ENCODE measurements at places on chromosomes 4 and X.

GRCh38 chr4:83237591-83237990 lies 47.0 kb downstream of the COQ2 start:
- DNase-seq = no peak

- no peak for DNase-seq
Measured at GRCh38 chr4:174707902-174708301, 121.1 kb downstream of the GLRA3 start.

DNA sequence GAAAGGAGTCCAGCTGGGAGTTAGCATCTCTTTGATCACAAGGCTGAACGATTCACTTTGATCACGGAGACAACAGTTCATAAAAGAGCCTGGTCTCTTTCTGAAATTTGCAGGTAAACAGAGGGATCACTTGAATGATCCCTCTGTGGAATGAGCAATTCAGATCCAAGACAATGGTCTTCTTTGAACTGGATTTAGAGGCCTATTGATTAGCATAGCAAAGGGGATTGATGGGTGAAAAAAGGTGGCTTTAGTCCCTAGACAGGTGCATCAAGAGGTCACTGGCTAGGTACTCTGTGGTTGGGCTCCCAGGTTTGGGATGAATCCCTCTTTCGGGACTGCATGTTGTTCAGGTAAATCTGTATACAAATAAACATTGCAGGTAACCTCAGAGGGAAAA lies 223.8 kb upstream of the TAPT1 start:
- DNase-seq = no peak

DNA sequence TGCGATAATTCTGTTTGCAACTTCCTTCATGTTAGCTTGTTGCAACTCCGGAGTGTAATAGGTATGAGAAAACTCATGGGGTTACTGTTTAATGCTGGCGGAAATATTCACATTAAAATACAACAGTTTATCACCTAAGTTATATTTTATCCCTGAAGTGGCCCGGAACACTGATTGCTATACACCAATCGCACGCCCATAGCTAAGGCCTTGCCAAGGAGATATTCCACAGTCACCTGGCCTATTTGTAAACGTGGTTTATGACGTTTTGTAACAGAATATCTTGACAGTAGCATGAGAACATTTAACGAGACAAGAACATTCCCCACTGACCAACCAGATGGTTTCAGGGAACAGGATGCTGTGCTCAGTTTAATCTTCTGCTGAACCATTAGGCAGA lies 23.2 kb upstream of the FAM90A26 start:
- DNase-seq = no peak

DNA sequence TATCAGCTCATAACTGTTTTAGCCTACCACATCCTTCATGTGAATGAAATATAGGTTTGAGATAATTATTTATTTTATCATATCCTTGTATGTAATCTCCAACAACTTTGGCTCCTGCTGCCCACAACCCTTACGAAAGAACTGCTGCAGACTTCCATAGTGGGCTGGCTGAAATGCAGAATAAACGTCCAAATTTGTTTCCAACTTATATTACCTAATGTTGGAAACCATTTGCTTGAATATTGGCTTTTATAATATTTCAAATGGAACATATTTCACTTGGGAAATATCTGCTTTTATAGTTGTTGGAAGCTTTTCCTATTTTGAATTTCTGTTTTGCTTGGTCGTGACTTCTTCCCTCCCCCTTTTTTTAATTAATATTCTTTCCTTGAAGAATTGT lies 45.0 kb upstream of the ITM2A start:
- DNase-seq = no peak

- no peak for DNase-seq
Measured at GRCh38 chr4:140069066-140069465, 84.9 kb downstream of the MAML3 start.

DNA sequence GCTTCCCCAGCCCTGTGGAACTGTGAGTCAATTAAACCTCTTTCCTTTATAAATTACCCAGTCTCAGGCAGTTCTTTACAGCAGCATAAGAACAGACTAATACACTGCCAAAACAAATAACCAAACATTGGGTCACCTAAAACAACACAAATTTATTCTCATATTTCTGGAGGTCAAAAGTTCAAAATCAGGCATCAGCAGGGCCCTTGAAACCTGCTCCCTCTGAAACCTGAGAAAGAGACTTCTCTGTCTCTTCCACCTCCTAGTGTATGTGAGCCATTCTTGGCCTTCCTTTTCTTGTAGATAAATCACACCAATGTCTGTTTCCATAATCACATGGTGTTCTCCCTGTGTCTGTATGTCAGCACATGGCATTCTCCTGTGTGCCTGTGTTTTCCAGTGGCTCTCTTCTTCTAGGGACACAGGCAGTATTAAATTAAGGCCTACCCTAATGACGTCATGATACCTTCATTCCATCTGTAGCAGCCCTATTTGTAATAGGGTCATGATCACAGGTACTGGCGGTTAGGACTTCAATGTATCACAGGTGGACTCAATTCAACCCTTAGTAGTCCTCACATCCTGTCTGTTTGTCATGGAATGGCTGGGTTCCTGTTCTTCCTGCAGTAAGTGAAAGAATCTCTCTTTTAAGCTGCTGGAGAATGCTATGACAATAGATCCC lies 147.3 kb upstream of the CLNK start:
- no peak for DNase-seq

DNA sequence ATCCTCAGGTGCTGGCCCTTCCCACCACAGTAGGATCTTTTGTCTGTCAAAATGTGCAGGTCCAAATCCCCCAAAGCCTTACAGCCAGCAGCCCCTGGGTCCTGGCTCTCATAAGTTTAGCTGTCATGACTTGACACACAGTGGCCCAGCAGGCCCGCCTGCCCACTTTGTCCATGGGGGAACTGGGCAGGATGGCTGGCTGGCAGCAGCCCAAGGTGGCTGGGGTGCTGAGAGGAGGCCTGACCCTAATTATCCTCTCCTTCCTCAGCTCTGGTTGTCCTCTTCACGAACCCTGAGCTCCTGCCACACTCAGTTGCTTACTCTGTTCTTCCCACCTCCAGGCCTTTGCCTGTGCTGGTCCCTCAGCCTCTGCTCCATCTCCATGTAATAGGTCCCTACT lies 46.4 kb upstream of the PJA1 start:
- DNase-seq = no peak

DNA sequence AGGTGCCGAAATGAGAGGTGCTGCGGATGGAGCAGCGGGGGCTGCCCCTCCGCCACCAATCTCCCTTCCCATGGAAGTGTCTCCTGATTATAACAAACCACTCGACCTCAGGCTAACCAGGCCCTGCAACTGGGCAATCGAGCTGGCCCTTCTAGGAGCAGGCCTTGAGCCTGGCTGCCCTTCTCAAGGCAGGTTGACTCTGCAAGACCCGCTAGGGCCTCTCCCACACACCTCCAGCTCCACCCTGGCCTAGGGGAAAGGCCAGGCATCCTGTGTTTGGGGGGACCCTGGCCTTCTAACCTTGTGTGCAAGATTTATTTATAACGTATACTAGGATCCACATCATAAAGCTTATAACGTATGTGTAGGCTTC lies 3.7 kb upstream of the BCOR start:
- peak; percentile 39 for DNase-seq

DNA sequence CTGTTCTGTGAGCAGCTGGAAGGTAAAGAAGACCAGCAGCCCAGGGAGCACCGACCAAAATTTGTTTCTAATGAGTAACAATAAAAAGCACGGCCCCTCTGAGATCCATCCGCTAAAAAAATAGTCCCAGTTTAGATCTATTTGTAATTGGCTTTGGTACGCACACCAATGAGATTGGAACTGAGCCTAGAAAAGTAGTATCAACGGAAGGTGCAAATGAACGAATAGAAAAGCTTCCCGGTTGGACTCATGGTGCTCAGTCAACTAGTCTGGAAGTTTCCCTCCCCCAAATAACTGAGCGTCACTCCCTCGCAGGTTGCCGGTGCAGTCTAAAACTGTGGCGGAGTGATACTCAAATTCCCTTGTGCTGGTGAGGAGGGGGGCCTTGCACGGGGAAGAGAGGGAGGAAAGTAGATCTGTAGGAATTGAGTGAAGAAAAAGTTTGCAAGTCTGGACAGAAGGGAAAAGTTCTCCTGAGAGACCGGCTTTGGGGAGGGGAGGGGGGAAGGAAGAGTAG lies at the start of gene COL4A5:
Gene COL4A5 (plus strand): TSS at position 413 of the 517 bp plus-strand sequence. CDS start 288 bp downstream, outside the sequence.
- peak; percentile 78 for DNase-seq

GRCh38 chr4:91963486-91963885 lies 340.3 kb upstream of the GRID2 start:
- no peak for DNase-seq

GRCh38 chrX:109036624-109037023 lies 300.3 kb upstream of the IRS4 start:
- DNase-seq = no peak

DNA sequence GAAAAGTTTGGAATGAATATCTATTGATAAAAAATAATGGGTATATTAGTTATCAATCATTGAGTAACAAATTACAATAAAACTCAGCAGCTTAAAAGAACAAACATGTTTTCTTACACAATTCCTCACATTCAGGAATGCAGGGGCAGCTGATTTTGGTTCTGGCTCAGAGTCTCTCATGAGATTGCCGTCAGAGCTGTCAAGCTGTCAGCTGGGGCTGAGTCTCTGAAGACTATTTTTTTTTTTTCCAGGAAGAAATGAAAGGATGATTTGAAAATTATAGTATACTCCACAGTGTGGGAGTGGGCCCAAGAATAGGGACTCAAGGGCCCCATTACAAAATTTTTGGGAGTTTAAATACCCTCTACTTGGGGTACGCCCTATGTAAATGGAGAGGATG lies 219.1 kb downstream of the GC start:
- no peak for DNase-seq

- DNase-seq = no peak
Measured at GRCh38 chr4:55854129-55854528, 681 bp downstream of the EXOC1 start.

DNA sequence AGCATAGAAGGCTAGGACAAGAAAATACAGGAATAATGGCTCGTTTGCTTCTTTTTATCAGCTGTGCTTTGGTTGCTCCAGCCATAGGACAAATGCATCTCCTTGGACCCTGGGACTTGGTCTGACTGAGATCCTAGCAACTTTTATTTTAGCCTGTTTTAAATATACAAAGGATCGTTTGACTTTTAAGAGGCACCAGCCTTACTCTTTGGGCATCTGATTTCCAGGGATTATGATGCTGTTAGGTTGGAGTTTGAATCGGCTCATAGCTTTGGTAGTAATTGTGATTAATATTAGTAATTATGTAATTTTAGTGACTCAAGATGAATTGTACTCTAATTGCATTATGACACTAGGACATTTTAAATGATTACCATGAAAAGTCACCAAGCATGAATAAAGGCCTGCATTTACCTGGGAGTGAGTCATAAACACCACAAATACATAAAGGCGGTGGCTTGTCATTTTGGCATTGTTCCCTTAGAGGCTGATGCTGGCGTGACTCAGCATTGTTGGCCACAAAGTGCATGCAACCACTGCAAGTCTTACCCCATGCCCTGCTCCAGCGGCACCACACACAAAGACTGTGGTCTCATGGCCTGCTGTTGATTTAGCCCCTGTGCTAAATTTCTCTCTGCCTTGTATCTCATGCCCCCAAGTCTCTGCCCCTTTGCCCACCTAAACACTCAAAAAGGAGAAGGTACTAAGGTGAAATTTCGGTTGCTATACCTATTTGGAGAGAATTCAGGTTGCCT lies 12.4 kb downstream of the GPAT3 start:
- DNase-seq = no peak

GRCh38 chrX:109873574-109873973 lies 129.3 kb upstream of the TMEM164 start:
- no peak for DNase-seq

DNA sequence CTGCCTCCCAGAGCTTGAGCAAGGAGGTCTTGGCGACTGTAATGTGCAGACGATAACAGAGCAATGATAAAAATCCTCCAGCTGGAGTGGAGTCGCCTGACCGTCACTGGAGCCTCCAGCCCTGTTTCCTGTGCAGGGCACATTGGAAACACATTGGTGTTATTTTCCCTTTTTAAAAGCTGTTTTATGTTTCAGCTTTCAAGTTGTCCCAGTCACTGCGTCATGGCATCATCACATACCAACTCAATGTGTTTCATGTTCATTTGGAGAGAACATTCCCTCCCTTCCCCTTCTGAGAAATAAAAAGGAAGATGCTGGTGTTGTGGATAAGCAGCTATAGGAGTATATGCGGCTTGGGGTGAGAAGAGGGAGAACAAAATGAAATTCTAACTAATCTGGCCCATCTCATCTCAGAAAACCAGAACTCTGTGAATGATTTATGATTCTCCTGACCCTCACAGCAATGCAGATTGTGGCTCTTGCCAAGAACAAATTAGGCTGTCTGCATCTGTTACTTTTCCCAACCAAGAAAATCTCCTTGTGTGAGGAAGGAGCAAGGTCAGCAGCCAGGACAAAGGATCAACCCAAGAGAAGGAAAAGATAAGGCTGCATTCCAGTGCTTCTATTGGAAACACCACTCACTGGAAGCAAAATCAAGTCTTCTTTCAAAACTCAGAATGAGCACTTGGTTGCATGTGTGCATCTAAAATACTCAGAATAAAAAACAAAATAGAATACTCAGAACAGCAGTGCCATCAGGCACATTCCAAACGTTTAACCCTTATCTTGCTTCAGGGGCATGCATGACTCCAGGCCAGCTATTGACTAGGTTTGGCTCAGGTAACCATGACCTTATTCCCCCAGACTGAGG lies 134.4 kb downstream of the RASL11B start:
- DNase-seq = no peak

DNA sequence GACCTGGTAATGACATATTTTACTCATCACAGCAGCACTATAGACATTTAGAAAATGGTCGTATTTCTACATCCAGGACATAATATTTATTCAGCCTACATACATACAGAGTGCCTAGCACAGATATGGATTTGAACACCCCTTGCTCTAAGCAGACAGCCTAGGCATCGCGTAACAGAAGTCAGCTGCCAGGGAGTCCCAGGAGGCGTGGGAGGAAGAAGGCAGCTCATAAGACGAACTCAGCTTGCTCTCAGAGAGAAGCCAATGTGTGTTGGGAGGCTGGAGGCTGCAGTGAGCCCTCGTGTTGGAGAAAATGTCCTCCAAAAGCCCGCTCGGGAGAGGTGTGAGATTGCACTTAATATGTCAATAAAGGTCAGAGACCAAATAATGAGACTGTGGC lies 131.6 kb downstream of the BCOR start:
- no peak for DNase-seq

DNA sequence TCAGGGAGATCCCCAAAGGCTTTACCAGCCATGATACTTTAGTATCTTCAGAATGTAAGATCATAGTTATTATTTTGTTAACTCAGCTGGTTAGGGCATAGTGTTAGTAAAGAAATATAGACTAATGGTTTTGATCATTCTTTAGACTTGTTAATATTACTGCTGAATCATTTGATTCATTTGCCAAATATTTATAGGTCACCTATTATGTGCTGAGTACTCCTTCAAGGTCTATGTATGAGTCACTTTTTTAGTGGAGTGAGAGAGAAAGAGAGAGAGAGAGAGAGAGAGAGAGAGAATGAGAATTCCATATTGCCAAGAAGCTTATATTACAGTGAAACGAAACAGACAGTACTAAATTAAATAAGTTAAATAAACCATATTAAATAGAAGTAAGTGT lies 110.3 kb downstream of the UBE2NL start:
- DNase-seq = no peak

DNA sequence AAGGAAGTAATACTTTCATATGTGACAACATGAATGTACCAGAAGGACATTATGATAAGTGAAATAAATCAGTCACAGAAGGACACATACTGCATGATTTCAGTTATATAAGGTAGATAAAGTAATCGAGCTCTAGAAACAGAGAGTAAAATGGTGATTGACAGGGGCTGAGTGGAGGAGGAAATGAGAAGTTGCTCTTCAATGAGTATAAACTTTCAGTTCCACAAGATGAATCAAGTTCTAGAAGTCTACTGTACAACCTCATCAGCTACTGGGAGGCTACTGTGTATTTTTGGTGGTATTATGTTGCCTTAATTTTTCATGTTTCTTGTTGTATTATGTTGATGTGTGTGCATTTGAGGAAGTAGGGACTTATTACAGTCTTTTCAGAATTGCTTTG lies 270.9 kb upstream of the GRIA3 start:
- no peak for DNase-seq
